Omental fat pad (tissue), 4 donors: ENCODE measurements at places on chromosomes 5 and 9. TPM values are rescaled to one million over a fixed set of nuclear protein-coding genes. Genes with fewer than 3 reads are reported as not detected.

GRIA1 gene
- not detected for total RNA-seq

NCS1 gene
- 2.5 TPM for total RNA-seq

- DNase-seq = no peak
Measured at GRCh38 chr5:176735383-176736265, 74.7 kb upstream of the UNC5A start.

REEP2 gene
- total RNA-seq = 7.0 TPM

GRCh38 chr5:60092671-60093422, 199.3 kb upstream of the PDE4D start:
- no peak for DNase-seq

OGN gene
- total RNA-seq = 412 TPM

DNA sequence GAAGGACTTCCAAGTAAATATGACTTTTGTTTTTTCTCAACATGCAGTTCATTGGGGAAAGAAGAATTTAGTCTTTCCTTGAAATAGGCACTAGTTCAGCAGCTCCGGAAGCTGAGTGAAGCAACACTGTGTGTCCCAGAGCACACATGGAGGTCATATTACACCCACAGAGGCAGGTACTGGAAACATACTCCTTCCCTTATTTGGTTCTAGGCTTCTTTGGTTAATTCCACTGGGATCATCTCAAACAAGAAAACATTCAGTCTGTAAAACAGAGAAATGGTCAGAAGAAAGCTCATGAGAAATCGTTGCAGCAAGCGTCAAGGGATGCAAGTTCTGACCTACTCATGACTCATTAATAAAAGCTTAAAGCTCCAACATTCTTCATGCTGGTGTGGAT, 175.1 kb upstream of the PCSK5 start:
- no peak for DNase-seq

GRM6 gene
- total RNA-seq = not detected

GRCh38 chr5:103444333-103445038, 118.1 kb downstream of the NUDT12 start:
- no peak for DNase-seq

DNA sequence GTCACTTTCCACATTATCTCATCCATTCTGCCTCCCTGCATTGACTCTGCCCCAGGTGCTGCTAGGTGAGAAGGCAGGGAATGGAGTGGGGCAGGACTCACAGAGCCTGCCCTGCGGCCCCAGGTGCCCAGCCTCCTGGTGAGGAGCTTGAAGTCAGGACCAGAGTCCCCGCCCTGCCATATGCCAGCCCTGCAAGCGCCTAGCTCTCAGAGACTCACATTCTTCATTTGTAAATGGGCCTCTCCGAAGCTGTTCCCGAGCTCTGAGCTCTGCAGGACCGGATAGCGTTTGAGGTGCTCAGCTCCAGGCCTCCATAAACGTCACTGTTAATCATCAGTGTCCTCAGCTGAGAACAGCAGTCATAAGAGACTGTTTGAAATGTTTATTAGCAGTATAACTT, 75.1 kb upstream of the STXBP1 start:
- DNase-seq = no peak

GRCh38 chr9:89502038-89502601, 4.2 kb upstream of the SEMA4D start:
- no peak for DNase-seq

GRCh38 chr5:38443390-38443789, 113.1 kb downstream of the LIFR start:
- no peak for DNase-seq

DNA sequence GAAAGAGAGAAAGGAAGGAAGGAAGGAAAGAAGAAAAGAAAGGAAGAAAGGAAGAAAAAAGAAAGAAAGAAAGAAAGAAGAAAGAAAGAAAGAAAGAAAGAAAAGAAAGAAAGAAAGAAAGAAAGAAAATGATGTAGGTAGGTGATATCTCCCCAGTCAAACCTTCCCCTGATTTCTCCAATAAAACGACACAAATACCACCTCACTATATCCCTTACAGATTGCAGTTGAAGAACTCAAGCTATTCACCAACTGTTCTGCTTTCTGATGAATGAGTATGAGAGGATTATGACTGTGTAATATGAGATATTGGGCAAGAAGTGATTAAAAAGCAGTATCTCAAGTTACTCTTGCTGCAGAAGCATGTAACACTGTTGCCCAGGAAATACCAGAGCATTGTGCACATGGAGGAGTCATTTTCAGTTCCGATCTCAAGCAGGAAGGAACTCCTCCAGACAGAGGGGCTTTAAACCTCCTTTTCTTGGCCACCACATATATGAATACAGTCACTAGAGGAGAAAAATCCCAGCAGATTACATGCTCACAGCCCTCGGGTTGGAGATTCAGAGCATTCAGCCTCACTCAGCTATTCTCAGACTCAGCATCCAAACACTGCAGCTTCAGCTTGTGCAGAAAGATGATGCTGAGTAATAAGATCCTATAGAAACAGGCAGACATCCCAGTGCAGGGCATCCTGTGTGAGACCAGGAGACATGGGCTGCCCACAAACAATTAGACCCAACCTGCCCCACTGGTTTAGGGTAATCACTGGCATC, 61.4 kb downstream of the UGCG start:
- DNase-seq = no peak

TBC1D13 gene
- 12.1 TPM for total RNA-seq

- no peak for DNase-seq
Measured at GRCh38 chr9:95266649-95267048, 50.9 kb downstream of the FANCC start.

- DNase-seq = no peak
Measured at GRCh38 chr9:350384-350783, 135.7 kb downstream of the DOCK8 start.

GRCh38 chr9:107286057-107286456, 3.0 kb downstream of the RAD23B start:
- DNase-seq = no peak

DRD1 gene
- total RNA-seq = 0.32 TPM

PLEKHG4B gene
- total RNA-seq = 0.65 TPM

TRPM3 gene
- 1.1 TPM for total RNA-seq

ADAMTS6 gene
- total RNA-seq = 8.0 TPM

GRCh38 chr5:88833371-88834130, 49.4 kb downstream of the MEF2C start:
- no peak for DNase-seq

- DNase-seq = no peak
Measured at GRCh38 chr5:159759791-159760290, 156.4 kb upstream of the ADRA1B start.
